ENCODE measurements at places on chromosomes 2 and 18. TPM values are rescaled to one million over a fixed set of nuclear protein-coding genes. Genes with fewer than 3 reads are reported as not detected.

The CRYGC gene
- total RNA-seq = not detected

The BCL2 gene
- total RNA-seq = 19.9 TPM

The IL36RN gene
- not detected for total RNA-seq

The FAM124B gene
- 2.2 TPM for total RNA-seq

The MCFD2 gene
- total RNA-seq = 94.7 TPM

The SRSF7 gene
- total RNA-seq = 119 TPM

The LDLRAD4 gene
- total RNA-seq = 26.6 TPM

The ALLC gene
- not detected for total RNA-seq

Data from upper lobe of left lung (tissue), 6 donors.